Right lobe of liver (tissue), 6 donors: ENCODE measurements at places on chromosomes 7 and 10. TPM values are rescaled to one million over a fixed set of nuclear protein-coding genes. Genes with fewer than 3 reads are reported as not detected.

GRCh38 chr7:19572566-19572965, 136.3 kb downstream of the POLR1F start:
- no peak for DNase-seq

DNA sequence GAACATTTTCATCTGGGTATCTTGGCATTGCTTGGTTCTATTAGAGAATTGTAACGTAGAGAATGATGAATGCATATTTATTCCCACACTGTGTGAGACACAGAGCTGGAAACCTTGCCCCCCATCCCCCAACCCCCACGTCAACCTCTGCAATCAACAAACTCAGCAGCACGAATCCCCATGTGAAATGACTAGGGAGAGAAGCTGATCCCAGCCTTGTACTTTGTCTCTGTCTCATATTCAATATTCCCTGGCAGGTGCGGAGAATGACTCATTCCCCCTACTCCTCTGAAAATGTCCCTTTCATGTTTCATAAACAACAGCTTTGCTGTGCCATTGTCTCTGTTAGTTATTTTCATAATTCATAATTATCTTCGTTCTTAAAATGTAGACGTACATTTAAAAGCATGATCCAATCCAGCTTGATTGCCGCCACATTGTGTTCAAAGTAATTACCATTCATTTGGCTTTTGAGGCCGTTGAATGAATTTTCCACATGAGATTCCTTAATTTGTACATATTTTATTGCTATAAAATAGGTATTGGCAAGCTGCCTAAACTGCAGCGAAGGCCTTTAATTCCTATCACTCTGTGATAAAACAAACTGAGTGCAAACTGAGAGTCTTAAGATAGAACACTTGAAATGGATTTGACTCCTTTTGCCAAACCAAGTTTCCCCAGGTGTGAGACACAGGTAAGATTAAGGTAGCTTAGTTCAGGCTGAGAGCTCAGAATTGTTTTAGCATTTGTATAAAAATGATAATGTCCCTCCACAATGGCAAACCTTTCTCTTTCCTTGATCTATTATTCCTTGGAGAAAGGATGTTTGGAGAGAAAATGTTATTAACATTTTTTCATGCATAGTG, 920.2 kb downstream of the TYW1 start:
- DNase-seq = no peak

- no peak for DNase-seq
Observed at GRCh38 chr10:49396666-49396999, 744 bp upstream of the DRGX start.

GRCh38 chr7:27156508-27156898, at the start of gene HOXA7:
HOXA7 (minus strand) TSS chr7:27156675; CDS start chr7:27156545, 130 bp downstream.
- no peak for DNase-seq

- peak; percentile 31 for DNase-seq
Observed at GRCh38 chr10:772227-772637, 82.8 kb upstream of the DIP2C start.

- DNase-seq = no peak
Observed at GRCh38 chr7:80977751-80978150, 58.9 kb upstream of the SEMA3C start.

- no peak for DNase-seq
Observed at GRCh38 chr10:65196111-65196510, 1674.9 kb downstream of the REEP3 start.

DNA sequence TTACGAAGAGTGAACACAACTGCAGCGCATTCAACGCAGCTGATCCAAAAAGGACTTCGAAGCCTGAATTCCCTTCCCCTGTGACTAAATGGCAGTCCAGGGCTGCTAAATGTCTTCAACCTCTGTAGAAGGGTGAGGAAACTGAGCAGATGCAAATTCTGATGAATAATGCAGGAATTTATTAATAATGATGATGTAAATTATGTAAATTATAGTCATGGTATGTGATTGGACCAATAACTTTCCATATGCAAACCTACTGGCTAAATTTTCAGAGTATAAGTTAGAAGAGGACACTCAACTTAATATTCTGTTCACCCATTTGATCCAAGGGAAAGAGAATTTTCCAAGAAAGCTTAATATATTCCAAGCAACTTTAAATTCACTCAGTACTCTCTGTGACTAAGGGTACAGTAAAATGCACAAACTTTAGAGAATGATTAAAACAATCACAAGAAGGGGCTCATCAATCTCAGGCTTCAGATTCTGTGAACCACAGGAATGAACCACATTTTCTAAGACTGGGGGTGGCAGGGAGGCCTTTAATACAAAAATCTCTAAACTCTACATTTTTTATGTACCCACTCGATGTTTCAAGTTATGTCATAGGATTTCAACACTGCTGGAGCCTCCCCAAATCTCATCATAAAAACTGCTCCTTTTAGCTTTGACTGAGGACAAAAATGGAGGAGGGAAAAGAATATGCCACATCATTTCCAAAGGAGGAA, 3.5 kb downstream of the FGFR2 start:
- DNase-seq = no peak

DNA sequence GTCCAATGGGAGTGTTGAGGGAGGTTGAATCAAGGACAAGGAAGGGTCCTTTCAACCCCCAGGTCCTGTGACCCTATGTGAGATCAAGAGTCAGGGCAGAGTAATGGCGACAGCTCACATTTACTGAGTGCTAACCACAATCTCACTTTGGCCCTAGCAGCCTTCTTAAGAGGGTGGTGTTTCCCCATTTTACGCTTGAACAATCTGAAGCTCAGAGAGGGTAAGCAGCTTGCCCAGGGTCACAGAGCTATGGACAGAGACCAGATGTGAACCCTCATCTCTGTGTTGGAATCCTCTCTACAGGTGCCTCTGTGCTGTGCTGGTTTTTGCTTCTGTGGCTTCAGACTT, 102.0 kb downstream of the GRK5 start:
- no peak for DNase-seq

DNA sequence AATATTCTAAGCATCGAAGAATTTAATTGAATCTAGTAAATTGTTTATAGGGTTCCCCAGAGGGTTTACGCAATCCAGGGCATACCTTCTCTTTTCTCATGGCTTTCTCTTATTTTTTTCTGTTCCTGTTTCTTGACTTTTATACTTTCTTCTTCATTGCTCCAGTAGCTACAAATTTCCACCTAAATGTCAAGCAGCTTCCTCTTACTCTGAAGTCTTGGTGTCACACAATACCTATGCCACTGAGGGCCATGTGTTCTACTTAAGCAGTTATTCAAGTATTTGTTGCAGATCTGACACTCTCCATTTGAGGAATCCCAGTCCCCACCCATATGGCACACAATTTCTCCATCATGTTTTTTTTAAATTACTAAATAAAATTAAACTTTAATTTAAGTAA, 343.1 kb upstream of the MBL2 start:
- no peak for DNase-seq

- DNase-seq = no peak
Observed at GRCh38 chr7:121797657-121798452, 75.1 kb upstream of the PTPRZ1 start.

DNA sequence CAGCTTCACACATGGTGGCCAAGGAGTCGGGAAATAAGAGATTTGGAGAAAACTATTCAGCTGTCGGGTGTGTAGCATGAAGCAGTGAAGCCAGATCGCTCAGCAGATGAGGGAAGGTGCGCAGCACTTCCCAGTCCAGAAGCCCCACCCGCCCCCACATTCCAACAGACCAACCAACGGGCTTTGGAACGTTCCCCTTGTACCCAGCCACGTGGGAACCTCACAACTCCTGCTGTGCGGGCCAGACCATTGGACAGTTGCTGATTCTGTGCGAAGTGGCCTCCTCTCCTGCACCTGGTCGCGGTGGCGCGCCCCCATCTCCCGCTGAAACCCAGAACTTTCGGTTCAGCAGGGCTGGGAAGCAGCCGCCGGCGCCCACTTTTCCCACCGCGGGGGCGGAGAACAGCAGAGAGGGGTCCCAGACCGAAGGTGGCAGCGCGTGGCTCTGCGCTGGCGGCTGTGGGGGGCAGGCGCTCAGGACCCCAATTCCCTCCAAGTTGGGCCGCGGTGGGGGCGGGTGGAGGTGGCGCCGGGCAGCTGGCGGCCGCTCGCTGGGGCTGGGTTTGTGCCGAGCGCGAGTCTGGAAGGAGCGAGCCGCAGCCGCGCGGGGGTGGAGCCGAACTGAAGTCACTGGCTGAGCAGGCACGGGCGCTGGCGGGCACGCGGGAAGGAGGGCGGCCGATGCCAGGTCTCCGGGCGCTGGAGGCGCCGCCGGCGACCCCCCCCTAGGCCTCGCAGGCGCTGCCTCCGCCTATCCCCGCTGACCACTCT, 1301.5 kb upstream of the SORCS1 start:
- peak; percentile 65 for DNase-seq

GRCh38 chr10:2610946-2611345, 456.4 kb upstream of the PFKP start:
- no peak for DNase-seq

- no peak for DNase-seq
Observed at GRCh38 chr7:77765481-77765880, 32.8 kb downstream of the TMEM60 start.

DNA sequence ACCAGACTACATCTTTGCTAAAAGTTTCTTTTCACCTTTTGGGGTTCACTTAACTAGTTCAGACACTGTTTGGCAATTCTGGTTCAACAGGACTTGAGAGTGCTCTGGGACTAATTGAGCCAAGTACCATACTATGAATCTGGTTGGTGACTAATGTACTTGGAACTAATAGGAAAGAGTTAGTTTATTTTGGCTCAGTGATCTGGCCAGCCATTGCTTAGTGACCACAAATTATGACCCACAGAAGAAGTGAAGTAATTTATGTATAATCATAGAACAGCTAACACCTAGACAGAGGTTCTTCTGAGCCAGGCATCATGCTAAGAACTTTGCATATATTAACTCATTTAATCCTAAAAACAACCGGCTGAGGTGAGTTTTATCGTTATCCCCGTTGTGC, 126.5 kb upstream of the JCAD start:
- DNase-seq = no peak

- no peak for DNase-seq
Observed at GRCh38 chr10:22429981-22430421, 84.7 kb downstream of the SPAG6 start.

DNA sequence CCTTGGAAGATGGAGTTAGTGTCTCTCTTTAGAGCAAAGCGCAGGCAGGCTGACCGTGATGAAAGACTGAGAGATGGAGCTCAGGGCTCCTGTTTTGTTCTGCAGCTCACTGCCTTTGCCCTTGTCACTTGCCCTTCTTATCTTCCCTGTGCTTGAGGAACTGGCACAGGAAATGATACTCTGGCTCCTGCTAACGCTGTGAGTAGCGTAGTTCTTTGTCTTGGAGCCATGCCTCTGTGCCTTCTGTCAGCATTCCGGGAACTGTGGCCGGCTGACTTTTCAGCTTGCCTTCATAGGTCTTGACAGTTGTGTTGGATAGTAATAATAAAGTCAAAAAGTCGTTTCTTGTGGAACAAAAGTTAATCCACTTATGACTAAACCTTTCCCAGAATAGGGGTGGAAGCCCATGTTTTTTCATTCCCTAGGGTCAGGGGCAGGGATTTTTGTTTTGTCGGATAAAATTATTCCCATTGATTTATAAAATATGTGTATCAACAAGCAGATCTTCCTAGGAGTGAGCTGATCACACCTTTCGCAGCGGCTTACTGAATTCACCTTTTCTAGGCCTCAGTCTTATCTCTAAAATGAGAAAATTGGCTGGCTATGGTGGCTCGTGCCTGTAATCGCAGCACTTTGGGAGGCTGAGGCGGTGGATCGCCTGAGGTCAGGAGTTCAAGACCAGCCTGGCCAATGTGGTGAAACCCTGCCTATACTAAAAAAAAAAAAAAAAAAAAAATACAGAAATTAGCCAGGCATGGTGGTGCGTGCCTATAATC, 16.6 kb upstream of the TMEM236 start:
- no peak for DNase-seq

Gene PKD1L1
- total RNA-seq = not detected

Gene TRIL
- 0.15 TPM for total RNA-seq

Gene CUEDC2
- total RNA-seq = 30.0 TPM

Gene SLC29A4
- total RNA-seq = 1.5 TPM

Gene GRM3
- not detected for total RNA-seq

Gene ACTR3C
- total RNA-seq = 32.8 TPM

Gene COL17A1
- total RNA-seq = 0.11 TPM

Gene LLCFC1
- not detected for total RNA-seq

Gene SPACDR
- total RNA-seq = not detected

Gene FAM25A
- not detected for total RNA-seq

Gene HACD1
- 6.4 TPM for total RNA-seq

Gene SOSTDC1
- total RNA-seq = not detected

Gene TCAF2
- total RNA-seq = 3.0 TPM

Gene PIK3AP1
- total RNA-seq = 197 TPM
